ENCODE measurements at places on chromosomes 7 and 10. TPM values are rescaled to one million over a fixed set of nuclear protein-coding genes. Genes with fewer than 3 reads are reported as not detected.

Gene NME8
- total RNA-seq = not detected

Gene LEP
- not detected for total RNA-seq

Gene SCART1
- total RNA-seq = 0.53 TPM

Gene PNLIP
- 3.1 TPM for total RNA-seq

Gene FAM131B
- total RNA-seq = 0.38 TPM

Gene MCU
- 6.6 TPM for total RNA-seq

Gene REEP3
- total RNA-seq = 23.7 TPM

Gene GPRIN2
- total RNA-seq = 1.1 TPM

Gene HOXA3
- total RNA-seq = 0.30 TPM

Gene ARHGAP21
- total RNA-seq = 26.7 TPM

Gene CUL1
- 22.9 TPM for total RNA-seq

Gene PDE1C
- total RNA-seq = 0.03 TPM
